Activated naive CD4-positive, alpha-beta T cell treated with Interleukin-2 at 50 U/mL for 16 hours (primary cell): ENCODE measurements at places on chromosomes 12 and 14.

DNA sequence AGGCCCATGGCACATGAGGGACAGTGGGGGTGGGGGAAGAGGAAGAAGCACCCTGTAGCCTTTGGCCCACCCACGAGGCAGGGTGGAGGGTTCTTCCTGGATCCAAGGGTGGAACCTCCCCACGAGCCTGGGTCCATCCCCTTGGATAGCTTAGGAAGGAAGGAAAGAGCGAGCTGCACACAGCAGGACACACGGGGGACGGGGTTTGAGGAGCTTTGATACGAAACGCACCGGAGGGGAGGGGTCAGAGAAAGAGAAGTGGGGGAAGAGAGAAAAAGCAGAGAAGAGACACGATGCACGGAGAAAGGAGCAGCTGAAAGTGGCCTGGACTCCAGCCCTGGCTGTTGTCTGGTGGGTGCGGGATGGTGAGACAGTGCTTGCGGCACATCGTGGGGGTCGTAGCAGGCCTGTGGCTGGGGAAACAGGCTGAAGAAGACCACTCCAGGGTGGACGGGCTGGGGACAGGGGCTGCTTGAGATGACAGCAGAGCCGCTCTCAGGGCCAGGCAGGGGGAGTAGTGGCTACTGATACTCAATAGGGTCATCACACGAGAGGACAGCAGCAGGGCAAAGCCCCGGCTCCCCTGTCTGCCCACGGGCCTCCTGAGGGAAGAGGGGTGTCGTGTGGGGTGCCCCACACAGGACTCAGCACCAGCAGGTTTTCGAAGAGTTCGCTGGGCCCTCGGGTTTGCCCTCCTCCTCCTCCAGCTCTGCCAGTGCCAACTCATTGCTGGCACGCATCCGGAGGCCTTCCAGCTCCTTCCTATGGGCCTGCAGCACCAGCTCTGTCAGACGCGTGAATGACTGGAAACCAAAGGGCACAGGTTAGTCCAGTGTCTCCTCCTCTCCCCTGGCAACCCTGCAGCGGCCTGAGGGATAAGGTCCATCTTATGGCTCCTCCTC is 5.4 kb upstream of the GPX2 start:
- no peak for DNase-seq

DNA sequence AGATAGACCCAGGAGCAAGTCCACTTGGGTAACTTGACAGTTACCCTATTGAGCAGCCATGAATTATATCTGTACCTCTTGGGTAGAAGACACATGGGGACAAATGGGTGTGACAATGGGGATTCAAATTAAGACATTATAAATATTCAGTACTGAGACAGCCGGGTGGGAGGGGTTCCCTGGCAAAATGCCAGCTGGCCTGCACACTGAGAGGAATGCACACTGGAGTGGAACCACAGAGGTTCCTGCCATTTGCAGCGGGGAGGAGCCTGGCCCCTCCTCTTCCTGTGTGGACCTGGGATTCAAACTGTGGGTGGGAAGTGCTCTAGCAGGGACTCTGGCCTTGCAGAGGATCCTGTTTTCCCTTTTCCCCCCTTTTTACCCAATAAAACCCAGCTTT is 118.7 kb upstream of the CDKN3 start:
- no peak for DNase-seq

- DNase-seq, result peak; percentile 11
Measured at GRCh38 chr12:68420225-68421010, 88.3 kb upstream of the MDM1 start.

DNA sequence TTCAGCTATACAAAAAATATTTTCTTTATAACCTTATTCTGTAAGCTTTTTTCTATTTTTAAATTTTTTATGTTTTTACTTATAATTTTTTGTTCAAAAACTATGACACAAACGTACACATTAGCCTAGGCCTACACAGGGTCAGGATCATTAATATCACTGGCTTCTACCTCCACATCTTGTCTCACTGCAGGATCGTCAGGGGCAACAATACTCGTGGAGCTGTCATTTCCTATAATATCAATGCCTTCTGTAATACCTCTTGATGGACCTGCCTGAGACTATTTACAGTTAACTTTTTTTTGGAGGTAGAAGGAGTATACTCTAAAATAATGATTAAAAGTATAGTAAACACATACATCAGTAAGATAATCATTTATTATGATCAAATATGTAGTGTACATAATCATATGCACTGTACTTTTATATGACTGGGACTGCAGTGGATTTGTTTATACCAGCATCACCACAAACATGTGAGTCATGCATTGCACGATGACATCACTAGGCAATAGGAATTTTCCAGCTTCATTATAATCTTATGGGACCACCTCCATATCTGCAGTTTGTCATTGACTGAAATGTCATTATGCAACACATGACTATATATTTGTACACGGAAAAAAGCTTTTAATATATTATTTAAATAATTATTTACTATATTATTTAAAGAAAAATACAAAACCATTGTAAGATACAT is 18.5 kb upstream of the PMCH start:
- DNase-seq, result no peak

GRCh38 chr14:69483765-69484443 is 624 bp upstream of the PLEKHD1 start:
- DNase-seq, result no peak

GRCh38 chr12:55965941-55966407 is at the start of gene PMEL:
PMEL (minus strand) TSS chr12:55966042; CDS start chr12:55966011, 31 bp downstream.
- DNase-seq, result no peak

GRCh38 chr12:54065677-54066076 is 12.0 kb downstream of the HOXC4 start:
- DNase-seq, result no peak
